SK-N-SH (cell line): ENCODE measurements at places on chromosomes 3 and 15. TPM values are rescaled to one million over a fixed set of nuclear protein-coding genes. Genes with fewer than 3 reads are reported as not detected.

DNA sequence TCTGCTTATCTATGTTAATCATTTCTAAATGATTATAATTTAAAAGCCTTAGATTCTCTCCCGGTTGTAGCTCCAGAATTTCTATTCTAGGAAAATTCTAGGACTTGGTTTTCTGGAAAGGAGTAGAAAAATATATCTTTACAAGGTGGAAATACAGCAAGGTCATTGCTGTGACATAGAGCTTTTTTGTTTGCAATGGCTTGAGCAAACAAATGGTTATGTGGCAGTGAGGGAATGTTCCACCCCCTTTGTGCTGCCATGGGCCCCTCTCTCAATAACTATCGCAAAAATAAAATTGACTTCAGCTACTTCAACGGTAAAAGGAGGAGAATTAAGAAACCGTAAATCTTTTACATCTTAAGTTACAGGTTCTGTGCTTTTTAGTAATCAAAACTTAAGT is 517.1 kb downstream of the EPHA3 start:
- no peak for DNase-seq

DNA sequence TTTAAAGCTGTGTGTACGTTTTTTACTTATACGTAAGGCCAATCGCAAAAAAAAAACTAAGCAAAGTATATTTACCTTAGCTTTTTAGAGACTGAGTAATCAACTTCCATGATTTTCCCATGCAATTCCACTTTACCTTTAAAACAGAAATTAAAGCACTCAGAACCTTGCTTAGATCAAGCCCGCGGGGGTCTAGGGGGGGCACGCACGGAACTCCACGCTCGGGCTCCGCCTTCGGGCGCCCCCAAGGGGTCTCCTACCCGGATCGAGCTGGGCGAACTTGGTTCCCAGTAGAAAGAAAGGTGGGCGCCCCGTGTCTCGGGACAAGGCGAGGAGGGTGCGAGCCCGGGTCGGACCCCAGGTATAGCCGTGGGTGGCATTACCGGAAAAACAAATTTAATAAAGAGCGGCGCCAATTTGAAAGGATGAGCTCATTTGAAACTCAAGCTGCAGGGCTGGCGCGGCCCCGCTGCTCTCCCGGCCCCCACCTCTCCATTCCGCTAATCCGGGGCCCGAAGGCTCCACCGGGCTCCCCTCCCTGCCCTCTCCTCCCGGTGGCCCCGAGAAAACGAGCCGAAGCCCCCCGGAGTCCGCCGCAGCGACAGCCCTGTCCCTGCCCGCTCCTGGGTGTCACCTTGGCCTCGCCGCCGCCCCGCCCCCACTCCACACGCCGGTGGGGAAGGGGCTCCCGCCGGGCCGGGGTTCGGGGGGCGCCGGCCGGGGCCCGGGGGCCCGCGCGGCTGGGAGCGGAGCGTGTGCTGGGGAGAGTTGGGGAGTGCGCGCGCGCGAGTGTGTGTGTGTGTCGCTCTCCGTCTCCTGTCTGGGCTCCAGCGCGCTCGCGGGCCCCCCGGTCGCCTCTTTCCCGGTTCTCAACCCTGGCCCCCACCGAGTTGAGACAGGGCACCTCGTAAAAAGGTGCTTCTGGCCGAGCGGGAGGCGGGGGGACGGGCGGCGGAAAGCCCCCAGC is 1.5 kb downstream of the IGF2BP2 start:
- peak; percentile 68 for DNase-seq

GRCh38 chr15:52546031-52546751 is 17.5 kb upstream of the MYO5A start:
- no peak for DNase-seq

Gene C3orf22
- not detected in 2 replicates for polyA plus RNA-seq

DNA sequence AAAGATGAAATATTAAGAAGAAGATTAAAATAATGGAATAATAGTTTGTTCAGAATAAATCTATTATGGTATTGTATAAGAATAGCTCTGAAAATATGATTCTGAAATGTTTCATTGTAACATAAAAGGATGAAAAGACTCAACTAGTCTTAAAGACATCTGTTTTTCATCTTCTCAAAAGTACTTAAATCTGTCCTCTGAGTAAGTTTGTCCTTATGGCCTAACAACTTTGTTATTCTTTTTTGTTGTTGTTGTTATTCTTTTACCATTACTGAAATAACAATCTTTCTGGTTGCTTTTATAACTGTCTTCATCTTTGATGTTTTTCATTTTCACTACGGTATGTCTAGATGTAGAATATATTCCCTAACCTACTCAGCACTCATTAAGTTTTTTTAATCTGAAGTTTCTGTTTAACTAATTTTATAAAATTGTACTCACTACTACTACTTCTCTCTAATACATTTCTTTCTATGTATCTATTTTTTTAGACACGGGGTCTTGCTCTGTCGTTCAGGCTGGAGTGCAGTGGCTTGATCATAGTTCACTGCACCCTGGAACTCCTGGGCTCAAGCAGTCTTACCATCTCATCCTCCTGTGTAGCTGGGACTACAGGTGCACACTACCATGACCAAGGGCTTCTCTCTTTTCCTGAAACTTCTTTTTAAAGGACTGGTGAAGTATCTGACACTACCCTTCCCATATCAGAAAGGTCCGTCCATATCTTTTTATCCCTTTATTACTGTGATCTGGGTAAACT is 240.7 kb downstream of the PCCB start:
- DNase-seq = no peak

DNA sequence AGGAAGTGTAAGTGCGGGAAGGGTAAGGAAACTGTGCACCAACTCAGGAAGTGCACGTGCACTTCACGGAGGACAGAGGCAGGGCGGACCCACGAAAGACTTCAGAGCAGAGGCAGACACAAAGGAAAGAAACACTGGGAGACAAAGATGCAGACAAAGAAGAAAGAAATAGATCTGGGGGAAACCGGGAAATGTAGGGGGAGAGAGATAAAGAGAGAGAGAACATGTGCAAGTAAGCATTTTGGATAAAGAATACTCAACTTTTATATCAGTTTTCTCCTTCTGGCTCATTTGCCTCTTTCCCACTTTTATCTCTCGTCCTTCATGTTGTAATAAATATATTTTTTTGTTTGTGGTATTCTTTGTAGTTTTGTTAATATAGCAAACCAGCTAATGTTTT is 204.2 kb downstream of the WDR72 start:
- DNase-seq = no peak

Gene EBLN2
- polyA plus RNA-seq = 1.4 and 2.5 TPM in 2 replicates

Gene FGF12
- 0.18 and 0.30 TPM in 2 replicates for polyA plus RNA-seq

Gene THSD4
- polyA plus RNA-seq = 64.8 and 79.1 TPM in 2 replicates
